Cerebellum (tissue), 4 donors: ENCODE measurements at places on chromosomes 7 and 10.

DNA sequence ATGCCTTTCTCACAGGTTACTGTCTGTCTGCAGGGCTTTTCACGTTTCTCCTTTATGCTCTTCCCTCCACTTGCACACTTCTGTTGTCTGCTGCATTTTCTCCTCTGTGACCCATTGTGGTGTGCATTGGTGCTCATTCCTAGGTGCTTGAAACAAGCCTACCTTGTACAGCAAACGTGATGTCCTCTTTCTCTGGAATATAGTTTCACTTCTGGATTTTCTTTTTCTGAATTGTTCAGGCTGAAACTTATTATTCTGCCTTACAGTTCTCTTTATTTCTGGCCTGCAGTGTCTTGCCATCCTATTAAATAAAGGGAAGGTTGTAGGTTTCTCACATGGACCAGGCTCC, 128.8 kb upstream of the SAMD8 start:
- no peak for DNase-seq

- no peak for DNase-seq
These were observed 15.1 kb downstream of the FZD8 start for GRCh38 chr10:35626971-35627507.

DNA sequence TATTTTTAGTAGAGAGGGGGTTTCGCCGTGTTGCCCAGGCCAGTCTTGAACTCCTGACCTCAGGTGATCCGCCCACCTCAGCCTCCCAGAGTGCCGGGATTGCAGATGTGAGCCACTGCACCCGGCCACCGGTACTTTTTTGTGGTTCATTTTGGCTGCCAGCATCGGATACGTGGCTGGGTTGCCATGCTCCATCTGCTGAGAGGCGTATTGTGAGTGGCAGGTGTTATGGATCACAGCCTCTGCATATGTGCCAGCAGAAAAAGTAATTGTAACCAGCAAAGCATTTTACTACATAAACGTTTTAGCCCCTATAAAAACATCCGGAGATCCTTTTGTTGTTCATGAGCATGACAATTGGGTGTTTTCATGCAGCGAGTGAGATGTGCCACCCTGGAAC, 7.1 kb downstream of the FOXK1 start:
- DNase-seq: no peak

- no peak for DNase-seq
These were observed 346.8 kb downstream of the ABCA13 start for GRCh38 chr7:48518092-48518491.

- no peak for DNase-seq
These were observed 391.1 kb downstream of the RPS24 start for GRCh38 chr10:78424723-78425122.
